ENCODE measurements at places on chromosomes 16 and 17. TPM values are rescaled to one million over a fixed set of nuclear protein-coding genes. Genes with fewer than 3 reads are reported as not detected.

GRCh38 chr16:2196162-2196980 lies at the start of gene CASKIN1:
TSS of gene CASKIN1 (minus strand) at chr16:2196605. CDS start at chr16:2196432, 173 bp downstream.
- no peak for DNase-seq

The METTL23 gene
- 43.4 TPM for total RNA-seq

DNA sequence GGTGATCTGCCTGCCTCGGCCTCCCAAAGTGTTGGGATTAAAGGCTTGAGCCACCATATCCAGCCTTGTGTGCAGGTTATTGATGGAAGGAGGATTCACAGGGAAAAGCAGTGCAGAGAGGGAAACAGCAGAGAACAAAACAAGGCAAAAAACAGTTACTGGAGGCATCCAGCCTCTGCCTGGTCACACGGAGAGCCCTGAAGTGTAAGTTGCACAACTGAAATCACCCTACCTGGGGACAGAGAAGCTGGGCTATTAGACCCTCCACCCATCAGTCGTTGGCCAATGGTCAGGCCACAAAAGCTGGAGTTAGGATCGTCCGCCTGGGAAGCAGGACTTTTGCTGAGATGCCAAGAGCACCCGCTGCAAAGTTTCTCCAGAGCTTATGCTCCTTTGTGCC lies 57.9 kb upstream of the BCO1 start:
- no peak for DNase-seq

The TBC1D3 gene
- total RNA-seq: not detected

GRCh38 chr16:31087971-31088370 lies 772 bp downstream of the PRSS53 start:
- no peak for DNase-seq

DNA sequence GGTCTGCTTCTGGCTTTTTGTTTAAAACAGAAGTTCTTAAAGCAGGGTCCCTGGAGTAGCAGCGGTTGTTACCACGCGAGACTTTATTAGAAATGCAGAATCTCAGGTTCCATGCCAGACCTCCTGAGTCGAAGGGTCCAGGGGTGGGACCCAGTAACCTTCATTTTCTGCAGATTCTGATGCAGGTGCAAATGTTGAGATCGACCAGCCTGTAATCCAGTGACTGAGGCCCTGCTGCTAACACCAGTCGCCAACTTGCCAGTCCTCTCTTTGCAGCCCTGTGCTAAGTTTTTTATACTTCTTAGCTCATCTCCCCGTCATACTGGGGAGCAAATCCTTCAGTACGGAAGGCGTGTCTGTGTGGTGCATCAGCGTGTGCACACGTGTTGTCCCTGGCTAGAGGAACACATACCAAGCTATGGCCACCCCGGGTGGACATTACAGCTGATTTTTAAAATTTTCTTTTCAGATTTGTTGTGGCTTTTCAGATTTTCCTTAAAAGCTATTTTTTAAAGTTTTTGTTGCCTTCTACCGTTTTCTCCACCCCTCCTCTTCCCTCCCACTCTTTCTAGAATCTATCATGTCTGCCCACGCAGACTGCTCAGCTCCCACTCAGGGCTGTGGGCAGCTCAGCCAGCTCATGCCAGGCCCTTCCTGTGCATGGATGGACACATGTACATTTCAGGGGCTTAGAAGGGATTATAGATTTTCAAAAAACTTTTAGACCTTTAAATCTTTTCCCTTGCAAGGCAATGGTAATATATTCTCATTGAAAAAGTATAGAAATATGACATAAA lies 57.7 kb downstream of the MEAK7 start:
- DNase-seq: no peak

DNA sequence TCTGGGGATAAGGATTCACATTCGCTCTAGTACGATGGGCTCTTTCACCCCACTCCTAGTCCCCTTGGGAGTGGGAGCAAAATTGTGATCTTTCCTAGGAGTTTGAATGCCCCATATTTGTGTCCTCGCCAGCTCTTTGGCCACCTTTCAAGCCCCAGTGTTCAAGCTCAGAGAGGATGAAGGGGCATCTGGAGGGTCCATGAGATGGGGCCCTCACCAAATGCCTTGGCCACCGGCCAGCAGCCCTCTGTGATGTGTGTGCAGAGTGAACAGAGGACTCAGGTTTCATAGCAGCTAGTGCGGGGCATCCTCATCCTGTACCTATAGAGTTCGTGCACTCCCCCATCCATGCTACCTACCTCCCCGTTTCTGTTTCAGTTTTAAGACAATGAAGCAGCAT lies 140.6 kb downstream of the RAB11FIP4 start:
- DNase-seq: no peak

The NPIPB6 gene
- 1.1 TPM for total RNA-seq

DNA sequence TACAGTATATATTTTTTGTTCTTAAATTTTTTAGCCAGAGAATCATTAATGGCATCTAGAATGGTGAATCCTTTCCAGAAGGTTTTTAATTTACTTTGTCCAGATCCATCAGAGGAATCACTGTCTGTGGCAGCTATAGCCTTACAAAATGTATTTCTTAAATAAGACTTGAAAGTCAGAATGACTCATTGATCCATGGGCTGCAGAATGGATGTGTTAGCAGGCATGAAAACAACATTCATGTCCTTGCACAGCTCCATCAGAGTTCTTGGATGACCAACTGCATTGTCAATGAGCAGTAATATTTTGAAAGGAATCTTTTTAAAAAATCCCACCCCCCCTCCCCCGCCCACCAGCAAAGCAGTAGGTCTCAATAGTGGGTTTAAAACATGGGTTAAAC lies 51.4 kb downstream of the CACNG1 start:
- no peak for DNase-seq

DNA sequence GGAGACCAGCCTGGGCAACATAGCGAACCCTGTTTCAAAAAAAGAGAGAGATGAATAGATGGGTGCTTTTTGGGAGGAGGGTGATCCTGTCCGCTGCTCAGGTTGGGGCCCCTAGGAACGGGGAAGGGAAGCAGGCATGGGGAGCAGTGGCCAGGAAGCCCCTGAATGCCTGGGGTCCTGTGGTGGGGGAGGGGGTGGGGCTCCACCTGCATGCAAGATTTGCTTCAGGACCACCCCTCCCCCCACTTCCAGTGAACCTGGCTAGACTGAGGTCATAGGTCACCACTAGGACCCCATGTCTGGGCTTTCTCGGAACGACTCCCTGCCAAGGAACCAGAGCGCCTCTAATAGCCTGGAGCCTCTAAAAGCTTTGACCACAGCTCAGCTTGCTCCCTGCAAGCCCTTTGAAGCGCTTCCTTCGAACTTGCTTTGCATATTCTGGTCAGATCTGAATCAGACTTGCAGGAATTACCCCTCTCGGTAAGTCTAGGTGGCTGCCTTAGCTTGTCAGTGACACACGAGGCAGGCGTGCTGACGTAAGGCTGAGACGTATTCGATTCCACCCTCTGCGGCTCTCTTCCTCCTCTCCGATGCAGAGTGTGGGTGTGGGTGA lies 3.7 kb downstream of the SOCS3 start:
- peak; percentile 81 for DNase-seq

- no peak for DNase-seq
Observed at GRCh38 chr16:83145297-83145696, 518.5 kb downstream of the CDH13 start.

- no peak for DNase-seq
Observed at GRCh38 chr16:88375996-88376834, 6.5 kb upstream of the ZNF469 start.

The EEF2K gene
- 34.2 TPM for total RNA-seq

GRCh38 chr16:50308237-50308965 lies 42.0 kb downstream of the ADCY7 start:
- no peak for DNase-seq

The RND2 gene
- total RNA-seq: 0.27 TPM

GRCh38 chr16:89000207-89000959 lies 23.4 kb upstream of the CBFA2T3 start:
- DNase-seq: no peak

DNA sequence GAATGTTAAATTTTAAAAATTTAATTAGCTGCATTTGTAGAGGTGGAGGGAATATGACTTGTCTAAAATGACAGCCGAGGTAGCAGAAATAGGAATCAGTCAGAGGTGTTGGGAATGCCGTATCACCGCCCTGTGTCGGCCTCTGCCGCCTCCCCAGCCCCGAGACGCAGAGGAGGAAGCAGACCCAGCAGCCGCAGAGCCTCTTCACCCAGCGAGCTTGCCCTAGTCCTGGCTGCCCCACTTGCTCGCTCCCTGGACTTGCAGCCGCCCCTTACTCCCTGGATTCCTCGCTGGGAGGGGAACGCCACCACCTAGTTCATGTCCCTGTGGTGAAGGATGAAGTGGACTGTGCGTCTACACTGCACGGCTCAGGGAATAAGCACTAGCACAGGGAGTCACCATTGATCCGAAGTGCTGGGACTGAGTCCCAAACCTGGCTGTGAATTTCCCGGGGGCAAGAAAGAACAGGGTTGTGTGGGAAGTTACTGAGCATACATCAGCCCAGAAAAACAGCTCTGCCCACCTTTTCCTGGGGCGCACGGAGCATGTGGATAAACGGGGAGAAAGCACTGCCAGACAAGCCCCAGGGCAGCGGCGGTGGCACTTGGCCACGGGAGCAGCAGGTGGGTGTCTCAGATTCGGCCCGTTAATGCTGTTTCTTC lies 76.8 kb downstream of the RPTOR start:
- no peak for DNase-seq

DNA sequence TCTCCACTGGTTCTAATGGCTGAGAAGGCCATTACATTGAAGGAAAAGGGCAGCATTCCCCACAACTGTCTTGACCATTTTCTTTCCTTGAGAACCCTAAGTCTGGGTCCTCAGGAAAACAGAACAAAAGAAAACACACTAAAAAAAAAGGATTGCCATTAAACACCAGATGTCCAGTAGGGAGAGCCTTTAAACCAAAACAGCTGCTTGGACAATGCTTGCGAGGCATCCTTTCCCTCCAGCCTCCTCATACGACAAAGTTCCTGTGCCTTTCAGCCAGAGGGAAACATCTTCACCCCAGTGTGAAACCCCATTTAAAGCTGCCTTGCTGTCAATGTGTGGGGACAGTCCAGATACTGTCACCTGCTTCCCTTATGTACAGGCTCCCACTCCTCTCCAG lies 74.3 kb downstream of the MMD start:
- no peak for DNase-seq

DNA sequence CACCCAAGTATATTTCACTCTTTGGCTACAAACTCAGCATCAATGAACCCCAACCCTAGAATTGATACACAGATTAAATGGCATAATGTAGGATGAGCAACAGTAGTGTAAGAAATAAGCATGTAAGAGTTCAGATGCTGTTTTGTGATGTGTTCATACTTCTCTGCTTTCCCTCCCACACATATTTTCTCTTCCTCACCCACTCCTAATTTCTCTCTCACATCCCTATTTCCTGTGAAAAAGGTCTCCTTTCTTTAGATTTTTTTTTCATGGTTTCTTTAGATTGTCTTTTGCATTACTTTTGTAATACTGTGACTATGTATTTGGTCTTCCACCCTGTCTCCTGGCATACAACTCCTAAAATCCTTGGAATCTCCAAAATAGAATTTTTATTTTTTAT lies 21.7 kb downstream of the CREBBP start:
- DNase-seq: no peak

DNA sequence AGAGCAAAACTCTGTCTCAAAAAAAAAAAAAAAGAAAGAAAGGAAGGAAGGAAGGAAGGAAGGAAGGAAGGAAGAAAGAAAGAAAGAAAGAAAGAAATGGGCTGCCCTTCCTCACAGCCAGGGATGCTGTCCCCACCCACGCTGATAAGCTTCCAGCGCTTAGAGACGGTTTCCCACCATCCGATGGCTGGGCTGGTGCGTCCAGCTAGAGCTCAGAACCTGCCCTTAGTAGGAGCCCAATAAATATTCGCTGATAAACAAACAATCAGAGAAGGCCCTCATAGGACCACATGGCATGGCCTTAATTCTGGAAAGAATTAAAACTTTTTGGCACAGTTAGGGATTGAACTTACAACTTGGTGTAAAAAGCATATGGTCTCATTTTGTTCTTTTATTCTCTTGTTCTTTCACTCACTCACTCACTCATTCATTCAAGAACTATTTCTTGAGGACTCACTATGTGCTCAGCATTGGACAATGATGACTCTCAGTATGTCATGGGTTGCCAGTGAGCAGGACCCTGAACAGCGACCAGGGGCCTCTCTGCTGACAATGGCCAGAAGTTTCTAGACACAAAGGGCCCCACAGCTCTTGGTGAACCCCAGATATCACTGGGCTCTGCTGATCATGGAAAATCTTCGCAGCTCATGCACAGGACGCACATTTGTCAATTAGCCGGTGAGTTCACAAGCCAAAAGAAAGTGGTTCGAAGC lies 32.5 kb upstream of the TNRC6C start:
- DNase-seq: no peak

- no peak for DNase-seq
Observed at GRCh38 chr16:11029948-11030347, 85.6 kb downstream of the CLEC16A start.

GRCh38 chr16:64151990-64152767 lies 969.7 kb downstream of the CDH11 start:
- DNase-seq: no peak

GRCh38 chr17:63696381-63696961 lies 3.5 kb downstream of the LIMD2 start:
- peak; percentile 80 for DNase-seq

GRCh38 chr17:13441873-13442272 lies 159.9 kb downstream of the HS3ST3A1 start:
- no peak for DNase-seq

- no peak for DNase-seq
Observed at GRCh38 chr16:52499060-52499440, 47.9 kb downstream of the TOX3 start.

DNA sequence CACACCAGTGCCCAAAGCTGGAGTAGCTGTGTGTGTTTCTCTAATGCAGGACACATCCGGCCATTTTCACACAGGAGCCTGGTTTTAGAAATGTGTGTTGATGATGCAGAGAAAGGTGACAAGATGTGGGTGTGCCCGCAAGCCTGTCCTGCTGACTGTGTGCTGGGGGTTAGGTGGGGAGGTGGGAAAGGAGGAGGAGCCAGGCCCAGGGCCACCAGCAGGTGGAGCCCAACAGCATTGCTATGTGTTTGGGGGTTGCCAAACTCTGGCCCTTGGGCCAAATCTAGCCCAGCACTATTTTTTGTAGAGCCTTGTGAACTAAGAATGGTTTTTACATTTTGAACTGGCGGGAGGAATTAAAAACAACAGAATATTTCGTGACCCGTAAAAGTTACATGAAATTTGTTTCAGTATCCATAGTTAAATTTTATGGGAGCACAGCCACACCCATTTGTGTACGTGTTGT lies 61.7 kb upstream of the LGALS9 start:
- no peak for DNase-seq

- DNase-seq: no peak
Observed at GRCh38 chr17:55479903-55480302, 31.3 kb downstream of the SMIM36 start.

The CIBAR2 gene
- not detected for total RNA-seq

The GPR142 gene
- 1.3 TPM for total RNA-seq

Data from hematopoietic multipotent progenitor cell (in vitro differentiated cells).